Neural crest cell (in vitro differentiated cells): ENCODE measurements at places on chromosomes 13 and 19. TPM values are rescaled to one million over a fixed set of nuclear protein-coding genes. Genes with fewer than 3 reads are reported as not detected.

Gene ACER1
- not detected in 2 replicates for total RNA-seq

DNA sequence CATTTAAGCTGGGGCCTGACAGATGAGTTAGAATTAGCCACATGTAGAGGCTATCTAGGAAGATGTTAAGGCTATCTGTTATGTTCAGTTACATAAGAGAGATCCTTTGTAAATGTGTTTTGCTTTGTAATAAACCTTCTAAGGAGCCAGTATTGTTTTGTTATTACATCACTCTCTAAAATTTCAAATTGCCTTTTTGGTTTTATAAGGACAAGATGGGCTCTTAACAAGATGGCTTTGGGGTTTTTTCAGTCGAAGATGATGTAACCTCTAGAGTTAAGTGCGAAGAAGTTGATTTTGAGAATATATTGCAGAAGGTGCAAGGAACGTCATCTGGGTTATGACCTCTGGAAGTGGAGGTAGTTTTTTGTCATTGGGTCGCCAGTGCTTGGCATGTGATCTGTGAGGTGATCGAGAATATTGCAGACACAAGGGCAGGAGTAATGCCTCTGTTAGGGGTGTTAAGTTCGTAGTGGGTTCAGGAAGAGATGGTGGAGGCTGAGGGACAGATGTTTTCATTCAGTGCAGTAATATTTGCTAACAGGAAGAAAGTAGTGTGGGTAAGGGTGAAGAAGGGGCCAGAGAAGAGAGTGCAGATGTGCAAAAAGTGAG, 12.7 kb downstream of the LSM14A start:
- no peak overlapping the region for H3K27ac ChIP-seq
- H3K4me3 ChIP-seq, result no peak overlapping the region
- H3K36me3 ChIP-seq, result peaks cover 5% of the 10 kb centered on the region

DNA sequence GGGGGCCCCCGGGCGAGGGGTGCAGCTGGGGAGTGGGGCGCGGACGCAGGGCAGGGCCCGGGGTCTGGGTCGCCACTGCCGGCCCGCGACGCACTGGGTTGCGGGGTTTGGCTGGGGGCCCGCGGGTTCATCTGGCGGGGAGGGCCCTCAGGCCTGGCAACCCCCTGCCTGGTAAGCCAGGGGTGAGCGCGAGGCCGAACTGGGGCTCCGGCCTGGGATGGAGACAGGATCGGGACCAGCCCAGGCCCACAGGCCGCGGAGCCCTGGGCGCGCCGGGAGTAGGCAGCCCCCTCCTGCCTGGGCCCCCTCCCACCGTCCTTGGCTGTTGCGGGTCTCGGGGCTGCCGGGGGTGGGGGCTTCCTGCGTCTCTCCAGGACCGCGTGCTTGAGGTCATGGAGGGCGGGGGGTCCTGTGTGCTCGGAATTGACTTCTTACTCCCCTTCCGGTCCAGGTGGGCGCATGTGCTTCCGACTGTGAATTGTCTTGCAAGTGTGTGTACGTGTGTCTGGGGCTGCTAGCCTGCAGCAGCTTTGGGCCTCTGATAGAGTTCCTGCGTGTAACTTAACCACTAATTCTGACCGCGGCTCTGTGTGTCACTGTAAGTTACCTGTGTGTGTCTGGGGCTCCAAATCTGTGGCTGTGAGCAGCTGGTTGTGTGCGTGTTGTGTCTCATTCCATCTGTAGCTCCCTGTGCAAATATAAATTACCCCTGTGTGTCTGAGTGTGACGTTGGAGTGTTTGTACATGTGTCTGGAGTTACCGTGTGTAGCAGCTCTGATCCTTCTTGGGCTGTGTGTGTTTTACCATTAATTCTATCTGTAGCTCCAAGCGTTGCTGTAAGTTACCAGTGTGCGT, 751 bp downstream of the GRAMD1A start:
- H3K36me3 ChIP-seq, result no peaks in the 10 kb centered on the region
- H3K4me3 ChIP-seq, result peak overlapping the region; percentile 90
- no peak for DNase-seq
- H3K27ac ChIP-seq, result peak overlapping the region; percentile 81

- H3K36me3 ChIP-seq, result no peaks in the 10 kb centered on the region
- H3K27ac ChIP-seq, result peak overlapping the region; percentile 99
- H3K4me1 ChIP-seq, result peaks cover 38% of the 10 kb centered on the region
- no peaks in the 10 kb centered on the region for H3K27me3 ChIP-seq
- no peak overlapping the region for H3K4me3 ChIP-seq
Measured at GRCh38 chr19:17136021-17136420, 60.4 kb downstream of the MYO9B start.

Gene CRB3
- total RNA-seq, result not detected in 2 replicates

Gene MYO16
- 3.0 and 3.3 TPM in 2 replicates for total RNA-seq

DNA sequence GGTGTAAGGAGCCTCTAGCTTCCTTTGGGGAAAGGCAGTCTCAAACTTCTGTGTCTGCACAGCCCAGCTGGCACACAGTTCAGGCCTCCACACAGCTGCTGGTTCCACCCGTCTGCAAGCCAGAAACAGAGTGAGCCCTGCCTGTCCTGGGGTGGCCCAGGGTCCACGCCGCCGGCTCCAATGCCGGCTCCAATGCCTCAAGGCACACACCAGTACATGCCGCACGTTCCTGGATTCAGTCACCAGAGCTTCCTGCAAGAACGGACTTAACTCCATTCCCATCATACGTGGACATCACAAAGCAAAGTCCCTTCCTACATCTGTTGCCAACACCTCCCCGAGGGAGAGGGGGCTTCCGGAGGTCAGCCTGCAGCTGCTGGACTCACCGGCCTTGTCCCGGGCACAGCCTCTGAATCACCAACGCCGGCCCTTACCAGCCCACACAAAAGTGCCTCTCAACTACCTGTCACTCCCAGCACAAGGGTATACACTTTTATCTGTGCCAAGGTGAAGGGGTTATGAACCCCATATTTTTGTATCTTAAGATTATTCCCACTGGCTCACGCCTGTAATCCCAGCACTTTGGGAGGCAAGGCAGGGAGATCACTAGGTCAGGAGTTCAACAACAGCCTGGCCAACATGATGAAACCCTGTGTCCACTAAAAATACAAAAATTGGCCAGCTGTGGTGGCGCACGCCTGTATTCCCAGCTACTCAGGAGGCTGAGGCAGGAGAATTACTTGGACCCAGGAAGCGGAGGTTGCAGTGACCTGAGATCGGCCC, 8.5 kb downstream of the SH3GL1 start:
- H3K36me3 ChIP-seq, result peaks cover 2% of the 10 kb centered on the region
- DNase-seq, result no peak
- H3K4me1 ChIP-seq, result peaks cover 71% of the 10 kb centered on the region
- H3K27me3 ChIP-seq, result no peaks in the 10 kb centered on the region
- H3K27ac ChIP-seq, result peak overlapping the region; percentile 94

Gene ZNF571
- total RNA-seq, result 5.3 and 6.2 TPM in 2 replicates
